ENCODE measurements at places on chromosomes 12 and 14.

DNA sequence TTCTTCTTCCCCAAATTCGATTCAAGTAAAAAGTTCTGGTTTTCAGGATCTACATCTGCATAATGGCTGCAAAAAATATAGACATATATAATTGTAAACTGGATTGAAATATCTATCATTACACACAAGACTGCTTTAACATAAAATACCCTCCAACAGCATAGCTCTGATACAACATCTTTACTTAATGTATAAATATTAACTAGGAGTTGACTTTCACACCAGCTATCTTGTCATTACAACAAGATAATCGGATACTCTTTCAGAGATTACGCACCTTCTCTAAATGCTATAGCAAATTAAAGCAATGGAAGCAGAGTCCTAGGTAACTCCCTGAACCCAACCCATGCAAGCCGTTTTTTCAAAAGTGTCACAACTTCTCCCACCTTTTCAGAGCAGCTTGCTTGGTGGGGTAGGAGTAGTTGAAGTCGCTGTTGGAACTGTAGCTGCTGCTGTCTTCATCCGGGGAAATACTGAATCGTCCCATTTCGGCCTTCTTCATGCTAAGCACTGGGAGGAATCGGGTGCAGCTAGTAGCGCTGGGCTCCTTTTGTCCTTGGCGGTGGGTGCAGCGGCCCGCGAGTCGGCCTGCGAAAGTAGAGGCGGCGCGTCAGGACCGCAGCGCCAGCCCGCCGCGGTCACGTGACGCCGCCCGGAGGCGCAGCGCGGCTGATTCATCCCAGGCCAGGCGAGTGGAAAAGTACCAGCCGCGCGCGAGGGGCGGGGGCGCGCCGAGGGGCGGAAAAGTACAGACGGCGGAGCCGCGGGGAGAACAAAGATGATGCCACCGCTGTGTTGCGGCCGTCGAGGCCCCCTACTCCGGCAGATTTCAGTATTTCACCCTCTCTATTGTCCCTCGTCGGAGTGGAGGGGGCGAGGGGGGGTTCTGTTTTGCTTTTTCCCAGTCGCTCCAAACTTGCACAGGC lies 1.5 kb downstream of the SLC38A2 start:
- DNase-seq: peak; percentile 89

DNA sequence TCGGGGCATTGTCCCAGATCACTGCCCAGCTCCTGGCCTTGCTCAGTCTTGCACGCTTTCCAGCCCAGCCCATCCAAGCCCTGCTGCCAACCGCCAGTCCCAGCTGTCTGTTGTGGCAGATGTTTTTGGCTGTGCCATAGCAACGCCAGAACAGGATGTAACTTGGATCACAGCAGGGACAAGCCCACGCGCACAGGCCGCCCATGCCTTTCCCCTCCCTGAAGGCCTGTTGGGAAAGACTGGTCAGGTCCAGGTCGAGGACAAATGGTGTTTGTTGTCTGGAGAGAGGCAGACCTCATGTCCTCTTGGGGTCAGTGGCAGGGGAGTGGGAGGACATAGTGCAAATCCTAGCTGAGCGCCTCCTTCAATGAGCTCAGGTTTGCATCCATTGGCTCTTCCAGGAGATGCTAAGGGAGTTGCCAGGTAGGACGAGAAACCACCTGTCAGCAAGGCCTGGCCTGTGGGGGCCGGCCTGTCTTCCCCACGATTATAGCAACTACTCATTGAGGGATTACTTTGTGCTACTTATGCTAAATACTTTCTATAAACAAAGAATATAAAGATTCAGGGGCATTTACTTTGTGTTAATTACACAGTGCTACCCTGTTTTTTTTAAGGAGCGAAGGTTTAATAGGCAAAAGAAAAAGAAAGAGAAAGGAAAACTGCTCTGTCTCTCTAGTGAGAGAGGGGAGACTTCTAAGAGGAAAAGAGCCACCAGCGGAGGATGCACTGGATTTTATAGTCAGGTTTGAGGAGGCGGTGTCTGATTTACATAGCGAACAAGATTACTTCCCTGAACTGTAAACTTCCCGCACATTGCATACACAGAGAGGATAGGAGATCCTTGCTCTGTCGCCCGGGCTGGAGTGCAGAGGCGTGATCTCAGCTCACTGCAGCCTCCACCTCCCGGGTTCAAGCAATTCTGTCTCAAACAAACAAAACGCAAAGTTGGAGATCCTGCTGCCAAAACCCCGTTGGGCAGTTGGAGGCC lies 42.8 kb upstream of the CORO1C start:
- DNase-seq: no peak

GRCh38 chr12:1884651-1885050 lies 33.8 kb downstream of the CACNA2D4 start:
- no peak for DNase-seq

DNA sequence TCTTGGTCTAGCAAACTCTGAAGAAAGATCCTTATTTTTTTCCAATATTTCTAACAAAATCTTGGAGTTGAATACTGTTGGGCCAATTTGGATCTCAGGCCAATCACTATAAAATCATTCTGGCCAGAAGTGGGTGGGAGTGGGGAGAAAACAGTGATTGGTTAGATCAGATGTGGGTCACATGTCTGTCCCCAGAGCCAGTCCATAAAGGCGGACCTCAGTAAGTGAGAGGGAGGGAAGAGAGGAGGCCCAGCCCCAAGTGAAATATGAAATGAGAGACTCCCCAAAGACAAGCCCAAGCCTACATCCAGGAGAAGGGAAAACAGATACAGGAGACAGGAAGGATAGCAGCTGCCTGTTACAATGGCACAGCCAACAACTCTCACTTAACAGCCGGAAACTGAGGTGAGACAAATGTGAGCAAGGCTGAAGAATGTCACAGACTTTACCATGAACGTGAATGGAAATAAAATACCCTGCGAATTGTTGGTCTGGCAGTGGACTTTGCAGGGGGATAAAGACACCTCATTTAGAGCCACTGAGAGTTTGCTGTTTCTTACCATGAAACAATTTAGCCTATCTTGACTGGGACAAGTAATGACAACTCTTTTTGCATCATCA lies 144.7 kb downstream of the HMGA2 start:
- DNase-seq: no peak

DNA sequence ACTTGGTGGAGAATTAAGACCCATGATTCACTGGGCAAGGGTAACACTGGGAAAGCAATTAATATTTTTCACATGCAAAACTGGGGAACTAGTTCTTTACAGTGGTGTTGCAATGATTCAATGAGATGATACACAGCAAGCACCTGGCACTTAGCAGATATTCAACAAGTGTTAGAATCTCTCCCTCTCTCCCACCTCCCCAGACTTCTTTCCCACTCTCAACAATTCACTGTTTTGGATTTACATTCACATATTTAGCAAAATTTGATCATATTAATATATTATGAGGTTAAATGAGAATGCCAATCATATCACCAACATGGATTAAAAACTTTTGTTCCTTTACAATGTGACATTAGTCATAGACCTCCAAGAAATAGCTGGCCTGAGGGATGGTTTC lies 223.1 kb upstream of the GRIP1 start:
- DNase-seq: no peak

All from GDM1 (cell line).